Tibial nerve (tissue), 4 donors: ENCODE measurements at places on chromosomes 2 and 18. TPM values are rescaled to one million over a fixed set of nuclear protein-coding genes. Genes with fewer than 3 reads are reported as not detected.

- DNase-seq: no peak
Observed at GRCh38 chr2:186195696-186196095, 290.4 kb upstream of the ZC3H15 start.

DNA sequence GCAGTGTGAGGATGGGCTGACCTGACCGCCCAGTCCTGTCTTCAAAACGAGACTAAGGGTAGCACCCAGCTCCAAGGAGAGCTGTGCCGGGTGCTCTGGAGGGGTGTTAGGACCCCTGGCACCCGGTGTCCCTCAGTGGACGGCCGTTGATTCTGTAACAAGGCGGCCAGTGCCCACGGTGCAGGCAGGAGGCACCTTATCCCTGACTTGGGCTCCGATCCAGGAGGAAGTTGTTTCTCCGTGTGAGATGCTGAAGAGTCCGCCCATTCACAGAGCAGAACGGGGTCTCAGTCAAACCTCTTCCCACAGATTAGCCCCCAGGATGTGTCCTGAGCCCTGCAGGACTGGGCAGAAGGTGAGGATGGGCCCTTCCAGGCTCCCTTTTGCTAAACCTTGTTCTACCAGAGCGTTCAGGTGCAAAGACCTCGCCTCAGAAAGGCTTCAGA is 123.0 kb downstream of the NFATC1 start:
- DNase-seq: no peak

DNA sequence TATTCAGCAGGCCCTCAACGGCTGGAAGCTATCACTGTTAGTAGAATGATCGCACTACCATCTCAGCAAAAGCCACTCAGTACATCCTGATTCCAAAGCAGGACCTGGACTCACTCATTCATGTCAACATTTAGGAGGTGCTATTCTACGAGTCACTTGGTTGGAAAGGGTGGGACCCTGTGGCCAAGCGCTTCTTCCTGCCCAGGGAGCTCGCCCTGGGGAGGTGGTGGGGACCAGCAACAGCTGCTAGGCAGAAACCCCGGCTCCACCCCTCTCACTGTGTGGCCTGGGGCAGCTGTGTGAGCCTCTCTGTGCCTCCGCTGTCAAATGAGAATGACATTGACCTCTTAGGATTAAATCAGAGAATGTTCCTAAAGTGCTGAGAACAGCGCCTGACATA is 231.4 kb downstream of the EIPR1 start:
- DNase-seq: no peak

DNA sequence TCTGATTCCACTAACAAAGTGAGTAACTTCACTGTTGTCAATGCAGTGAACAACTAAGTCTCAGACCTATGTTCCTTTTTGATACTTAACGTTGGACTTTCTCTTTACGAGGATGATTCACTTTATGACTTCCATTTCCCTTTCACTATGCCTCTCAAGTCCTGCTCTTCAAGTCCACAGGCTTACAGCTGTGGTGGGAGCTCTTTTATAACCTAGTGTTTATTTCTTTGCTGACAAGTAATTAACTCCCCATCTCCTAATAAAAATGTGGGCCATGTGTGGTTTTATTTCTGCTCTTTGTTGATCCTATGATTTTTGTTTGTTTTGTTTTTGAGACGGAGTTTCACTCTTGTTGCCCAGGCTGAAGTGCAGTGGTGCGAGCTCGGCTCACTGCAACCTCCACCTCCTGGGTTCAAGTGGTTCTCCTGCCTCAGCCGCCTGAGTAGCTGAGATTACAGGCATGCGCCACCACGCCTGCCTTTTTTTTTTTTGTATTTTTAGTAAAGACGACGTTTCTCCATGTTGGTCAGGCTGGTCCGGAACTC is 142.1 kb downstream of the USP34 start:
- no peak for DNase-seq

RAB6C gene
- total RNA-seq: not detected

DNA sequence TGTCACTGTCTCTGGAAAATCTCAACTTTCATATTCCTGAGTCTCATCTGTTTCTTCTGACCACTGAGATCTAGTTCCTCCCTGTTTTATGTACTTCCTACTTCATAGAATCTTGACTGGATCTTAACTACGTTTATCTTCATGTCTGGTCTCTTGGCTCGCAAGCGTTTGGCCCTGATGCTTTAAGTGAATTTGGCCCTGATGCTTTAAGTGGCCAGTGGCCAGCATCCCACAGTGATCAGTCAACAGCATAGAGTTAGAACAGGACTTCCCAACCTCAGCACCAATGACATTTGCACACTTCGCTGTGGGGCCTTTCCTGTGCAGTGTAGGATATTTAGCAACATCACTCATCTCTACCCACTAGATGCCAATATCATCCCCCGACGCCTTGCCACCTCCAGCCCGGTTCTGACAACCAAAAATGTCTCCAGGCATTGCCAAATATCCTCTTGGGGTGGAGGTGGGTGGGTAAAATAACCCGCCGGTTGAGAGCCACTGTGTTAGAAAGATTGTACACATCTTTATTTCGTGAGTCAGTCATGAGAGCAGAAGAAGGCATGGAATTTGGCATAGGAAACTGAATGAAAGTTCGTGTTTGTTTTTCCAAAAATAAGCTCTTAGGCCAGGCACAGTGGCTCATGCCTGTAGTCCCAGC is 12.2 kb downstream of the TM4SF20 start:
- DNase-seq: no peak

ACTG2 gene
- 20.1 TPM for total RNA-seq

- DNase-seq: no peak
Observed at GRCh38 chr18:28514699-28515098, 337.8 kb upstream of the CDH2 start.

DNA sequence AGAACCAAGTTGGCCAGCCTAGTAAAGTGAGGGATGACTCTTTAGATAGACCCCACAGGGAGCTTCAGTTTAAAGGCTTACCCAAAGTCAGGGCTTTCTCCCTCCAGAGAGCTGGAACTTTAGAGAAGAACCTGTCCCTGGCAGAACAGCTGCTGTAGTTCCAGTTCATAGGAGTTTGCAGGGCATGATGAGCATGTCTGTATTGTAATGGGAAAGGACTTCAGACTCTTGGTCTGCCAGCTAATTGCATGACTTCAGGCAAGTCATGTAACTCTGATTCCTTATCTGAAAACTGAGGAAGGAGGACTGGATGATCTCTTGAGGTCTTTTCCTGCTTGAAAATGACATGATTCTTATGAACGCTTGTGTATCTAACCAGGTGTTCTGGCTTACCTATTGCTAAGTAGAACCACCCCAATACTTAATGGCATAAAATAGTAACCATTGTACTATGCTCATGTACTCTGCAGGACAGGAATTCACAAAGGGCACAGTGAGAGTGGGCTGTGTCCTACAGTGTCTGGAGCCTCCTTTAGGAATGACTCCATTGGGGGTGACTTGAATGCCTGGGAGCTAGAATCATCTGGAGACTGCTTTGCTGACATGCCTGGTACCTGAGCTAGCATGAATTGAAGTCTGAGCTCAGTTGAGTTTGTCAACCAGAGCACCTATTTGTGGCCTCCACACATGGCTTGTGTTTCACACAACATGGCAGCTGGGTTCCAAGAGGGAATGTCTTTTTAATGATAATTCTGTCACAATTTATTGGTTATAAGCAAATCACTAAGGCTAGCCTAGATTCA is 18.9 kb downstream of the SP5 start:
- DNase-seq: no peak

KIF1A gene
- 41.2 TPM for total RNA-seq

GRCh38 chr2:226835420-226835795 is 446 bp upstream of the RHBDD1 start:
- DNase-seq: peak; percentile 12
